Stimulated activated CD4-positive, alpha-beta T cell treated with anti-CD3 and anti-CD28 coated beads, Interleukin-1b, Interleukin-23, amount 100 ng/mL, for 1 hour (primary cell): ENCODE measurements at places on chromosomes 1 and 21.

- DNase-seq, result no peak
These were observed 82.4 kb upstream of the GPR88 start for GRCh38 chr1:100455478-100456072.

DNA sequence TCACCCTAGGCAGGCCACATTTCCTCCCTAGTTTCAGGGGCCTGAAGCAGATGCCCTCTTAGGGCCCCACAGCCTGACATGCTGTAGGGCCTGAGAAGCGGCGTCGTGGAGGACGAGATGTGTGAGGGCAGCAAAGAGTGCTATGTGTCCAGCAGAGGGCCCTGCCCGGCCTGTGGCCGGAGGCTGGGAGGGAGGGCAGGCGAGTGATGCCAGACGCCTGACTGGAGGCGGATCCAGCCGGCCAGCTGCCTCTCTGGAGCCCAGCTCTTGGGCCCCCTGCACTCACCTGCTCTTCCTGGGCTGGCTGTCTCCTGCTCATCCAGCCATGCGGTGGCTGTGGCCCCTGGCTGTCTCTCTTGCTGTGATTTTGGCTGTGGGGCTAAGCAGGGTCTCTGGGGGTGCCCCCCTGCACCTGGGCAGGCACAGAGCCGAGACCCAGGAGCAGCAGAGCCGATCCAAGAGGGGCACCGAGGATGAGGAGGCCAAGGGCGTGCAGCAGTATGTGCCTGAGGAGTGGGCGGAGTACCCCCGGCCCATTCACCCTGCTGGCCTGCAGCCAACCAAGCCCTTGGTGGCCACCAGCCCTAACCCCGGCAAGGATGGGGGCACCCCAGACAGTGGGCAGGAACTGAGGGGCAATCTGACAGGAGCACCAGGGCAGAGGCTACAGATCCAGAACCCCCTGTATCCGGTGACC is at the start of gene GPR37L1:
Gene GPR37L1, plus strand, starts transcription at position 279 of the 697 bp plus-strand sequence. Its CDS starts 47 bp downstream, at position 326.
- no peak for DNase-seq

- no peak for DNase-seq
These were observed 36.5 kb downstream of the FHAD1 start for GRCh38 chr1:15283526-15283925.

DNA sequence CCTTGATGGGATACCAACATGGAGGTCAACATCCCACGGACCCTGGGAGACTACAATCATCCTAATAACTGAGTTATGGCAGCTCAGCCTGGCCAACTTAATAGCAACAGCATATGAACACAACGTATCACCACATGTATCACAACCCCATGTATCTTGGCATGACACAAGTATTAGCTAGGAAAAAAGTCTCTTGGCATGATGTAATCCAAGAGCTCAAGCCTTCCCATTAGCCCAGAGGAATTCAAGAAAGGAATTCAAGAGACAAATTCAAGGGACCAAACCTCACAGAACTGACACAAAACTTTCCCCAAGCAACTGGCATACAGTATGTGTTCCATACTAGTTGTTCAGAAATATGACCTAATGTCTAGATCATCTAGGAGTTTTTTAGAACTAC is 100.9 kb upstream of the HMGB4 start:
- DNase-seq, result no peak

GRCh38 chr1:64769482-64769881 is 24.6 kb downstream of the RAVER2 start:
- DNase-seq, result no peak

- no peak for DNase-seq
These were observed 243.0 kb upstream of the GJB5 start for GRCh38 chr1:34511802-34512201.

GRCh38 chr21:36992671-36993070 is 13.8 kb upstream of the RIPPLY3 start:
- no peak for DNase-seq
